Sciatic nerve (tissue), 2 donors: ENCODE measurements at places on chromosomes 2 and 18.

DNA sequence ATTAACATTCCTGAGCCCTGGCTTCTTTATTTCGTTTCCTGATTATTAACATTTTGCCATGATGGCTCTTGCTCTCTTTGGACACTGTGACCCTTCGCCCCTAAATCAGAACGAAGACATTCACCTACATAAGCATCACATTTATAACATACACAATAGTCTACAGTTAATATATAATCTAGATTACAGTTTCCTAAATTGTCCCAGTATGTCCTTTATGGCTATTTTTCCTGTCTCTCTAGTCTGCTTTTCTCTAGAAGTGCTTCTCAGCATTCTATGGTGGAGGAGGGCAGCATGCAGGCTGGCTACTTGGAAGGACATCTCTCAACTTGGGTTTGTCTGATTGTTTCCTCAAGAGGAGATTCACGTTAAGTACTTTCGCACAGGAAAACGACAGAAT, 49.9 kb downstream of the FAM210A start:
- no peak for DNase-seq

GRCh38 chr2:142642650-142643049, 234.8 kb upstream of the KYNU start:
- no peak for DNase-seq

DNA sequence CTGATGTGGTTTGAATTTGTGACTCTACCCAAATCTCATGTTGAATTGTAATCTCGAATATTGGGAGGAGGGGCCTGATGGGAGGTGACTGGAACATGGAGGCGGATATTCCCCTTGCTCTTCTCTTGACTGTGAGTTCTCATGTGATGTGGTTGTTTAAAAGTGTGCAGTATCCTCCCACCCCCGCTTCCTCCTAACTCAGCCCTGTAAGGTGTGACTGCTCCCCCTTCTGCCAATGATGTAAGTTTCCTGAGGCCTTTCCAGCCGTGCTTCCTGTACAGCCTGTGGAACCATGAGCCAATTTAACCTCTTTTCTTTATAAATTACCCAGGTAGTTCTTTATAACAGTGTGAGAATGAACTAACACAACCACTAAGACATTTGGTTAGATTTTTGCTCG, 458.4 kb downstream of the THSD7B start:
- no peak for DNase-seq

DNA sequence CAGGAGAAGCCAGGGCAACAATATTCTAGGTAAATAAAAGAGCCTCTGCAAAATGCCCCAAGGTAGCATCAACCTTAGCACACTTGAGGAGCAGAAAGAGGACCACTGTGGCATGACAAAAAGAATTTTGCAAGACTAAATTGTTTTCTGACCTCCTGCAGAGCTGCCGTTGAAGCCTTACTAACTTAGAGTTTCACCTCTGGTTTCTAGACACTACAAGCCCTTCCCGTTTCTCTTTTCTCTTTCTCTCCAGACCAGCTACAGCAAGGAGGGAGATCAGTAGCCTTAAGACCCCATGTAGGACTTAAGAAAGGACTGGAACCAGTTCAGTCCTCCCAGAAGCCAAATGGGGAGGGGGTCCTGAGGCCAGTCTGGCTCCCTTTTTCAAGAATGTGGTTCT, 73.3 kb upstream of the SP3 start:
- DNase-seq, result no peak

GRCh38 chr2:70461414-70461813, 92.2 kb downstream of the TGFA start:
- DNase-seq, result no peak

- no peak for DNase-seq
Observed at GRCh38 chr2:67752199-67752598, 310.6 kb downstream of the C1D start.

DNA sequence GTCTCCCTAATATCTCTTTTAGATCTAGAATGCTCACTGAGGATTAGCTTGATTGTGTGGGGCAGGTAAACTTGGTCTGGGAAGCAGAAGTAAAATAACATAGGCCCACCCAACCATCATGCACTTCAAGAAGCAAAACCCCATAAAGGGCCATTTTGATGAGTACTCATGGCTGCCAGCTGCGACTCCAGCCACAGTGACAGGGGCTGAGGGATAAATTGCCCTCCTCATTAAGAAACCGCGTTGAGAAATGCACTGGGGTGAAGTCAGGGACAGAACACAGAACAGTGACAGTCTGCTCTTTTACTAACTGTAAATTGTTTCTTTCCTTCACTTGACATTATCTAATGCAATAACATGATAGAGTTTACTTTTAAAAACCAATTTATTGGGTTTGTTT, 60.2 kb downstream of the RND3 start:
- DNase-seq, result no peak

- no peak for DNase-seq
Observed at GRCh38 chr18:68494802-68495581, 219.9 kb downstream of the TMX3 start.

- DNase-seq, result no peak
Observed at GRCh38 chr2:10848541-10848940, 36.0 kb upstream of the PDIA6 start.

DNA sequence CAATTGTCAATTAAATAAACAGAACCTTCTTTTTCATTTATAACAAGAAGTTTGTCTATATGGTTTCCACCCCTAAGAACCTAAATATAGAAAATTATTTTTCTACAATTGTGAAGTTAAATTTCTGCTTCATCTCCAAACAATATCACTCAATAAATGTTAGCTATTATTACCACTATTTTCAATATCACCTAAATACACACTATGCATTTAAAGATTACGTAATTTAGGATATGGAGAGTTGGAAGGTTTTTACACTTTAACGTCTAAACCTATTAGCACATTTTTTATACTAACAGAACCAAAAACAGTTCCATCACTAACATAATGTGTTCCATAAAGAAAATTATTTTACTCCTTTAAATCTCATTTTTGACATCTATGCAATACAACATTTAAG, 48.0 kb downstream of the ROCK2 start:
- no peak for DNase-seq

- DNase-seq, result no peak
Observed at GRCh38 chr2:237195396-237196120, 109.9 kb downstream of the COPS8 start.

DNA sequence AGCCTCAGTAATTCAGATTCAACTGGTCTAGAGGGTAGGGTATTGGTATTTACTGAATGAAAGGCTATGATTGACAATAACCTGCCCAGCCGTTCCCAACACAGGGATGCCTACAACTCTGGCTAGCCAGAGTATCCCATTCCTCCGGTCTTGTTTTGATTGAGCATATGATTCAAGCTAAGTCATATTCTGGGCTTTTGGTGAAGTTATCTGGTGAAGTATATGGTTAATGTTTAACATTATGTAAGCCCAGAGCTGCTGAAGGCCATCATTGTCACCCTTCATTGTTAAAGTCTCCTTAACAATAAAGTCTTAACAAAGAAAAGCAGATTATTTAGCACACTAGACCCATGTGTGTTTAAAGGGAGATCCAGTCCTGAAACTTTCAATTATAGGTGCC, 152.6 kb downstream of the EXOC6B start:
- DNase-seq, result no peak

DNA sequence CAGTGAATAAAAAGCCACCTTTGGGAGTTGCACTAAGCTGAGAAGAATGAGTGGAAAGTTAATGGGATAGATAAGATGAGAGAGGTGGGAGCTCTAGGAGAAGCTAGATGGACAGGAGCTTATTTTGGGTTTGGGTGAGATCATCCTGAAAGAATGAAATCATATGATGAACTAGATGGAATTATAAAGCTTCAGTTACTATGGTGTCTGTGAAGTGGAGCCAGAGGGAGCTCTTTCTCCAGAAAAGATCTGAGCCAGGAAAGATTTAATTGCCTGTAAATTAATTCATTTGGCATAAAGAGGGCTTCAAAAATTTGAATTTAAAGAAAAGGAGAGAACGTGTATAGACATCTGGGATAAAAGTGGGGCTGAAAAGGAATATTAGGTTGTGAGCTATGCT, 10.3 kb downstream of the DNAH6 start:
- DNase-seq, result no peak

DNA sequence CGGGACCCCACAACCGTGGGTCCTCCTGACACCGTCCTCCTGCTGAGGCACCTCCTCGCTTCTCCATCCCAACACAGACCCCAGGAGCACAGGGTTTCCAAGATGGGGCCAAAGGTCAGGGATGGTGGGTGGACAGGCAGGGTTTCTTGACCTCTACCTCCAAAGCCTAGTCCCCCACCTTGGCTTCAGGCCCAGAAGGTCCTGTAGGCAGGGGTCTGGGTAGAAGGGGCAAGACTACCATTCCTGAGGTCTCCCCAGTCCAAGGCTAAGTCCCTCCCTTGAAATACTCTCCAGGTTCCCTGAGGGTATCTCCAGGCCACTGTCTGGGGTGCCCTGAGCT, 7.1 kb downstream of the CYP26B1 start:
- peak; percentile 44 for DNase-seq

DNA sequence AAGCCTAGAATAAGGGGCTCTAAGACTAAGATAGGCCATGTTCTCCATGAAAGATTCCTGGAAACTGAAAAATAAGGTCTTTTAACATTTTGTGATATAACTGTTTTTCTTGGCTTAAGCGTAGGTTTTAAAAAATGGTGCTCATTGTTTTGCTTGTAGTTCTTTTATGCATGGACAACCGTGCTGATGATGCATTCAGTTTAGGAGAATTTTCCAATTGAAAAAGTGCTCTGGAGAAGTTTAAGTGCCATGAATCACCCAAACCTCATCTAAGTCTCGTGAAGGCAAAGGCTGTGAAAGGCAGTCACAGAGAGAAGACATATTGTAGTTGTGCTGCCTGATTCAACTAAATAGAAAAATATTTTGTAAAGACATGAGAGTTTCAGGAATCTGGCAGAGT, 111.8 kb upstream of the GAREM1 start:
- DNase-seq, result no peak

DNA sequence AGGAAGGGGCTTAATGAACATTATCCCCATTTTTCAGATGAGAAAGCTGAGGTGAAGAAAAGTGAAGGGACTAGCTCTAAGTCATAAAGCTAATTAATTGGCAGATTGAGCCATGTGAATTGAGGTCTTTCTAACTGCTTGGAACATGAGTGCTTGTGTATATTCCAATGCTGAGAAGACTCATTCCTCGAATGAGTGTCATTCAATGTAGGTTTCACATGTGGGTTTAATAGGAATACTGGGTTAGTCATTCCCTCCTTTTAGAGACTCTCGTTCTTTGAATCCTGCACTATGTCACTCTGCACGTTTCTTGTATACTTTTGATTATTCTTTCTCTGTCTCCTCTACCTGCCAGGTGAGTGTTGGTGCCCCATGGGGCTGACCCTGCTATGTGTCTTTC, 218.2 kb downstream of the HRH4 start:
- no peak for DNase-seq

DNA sequence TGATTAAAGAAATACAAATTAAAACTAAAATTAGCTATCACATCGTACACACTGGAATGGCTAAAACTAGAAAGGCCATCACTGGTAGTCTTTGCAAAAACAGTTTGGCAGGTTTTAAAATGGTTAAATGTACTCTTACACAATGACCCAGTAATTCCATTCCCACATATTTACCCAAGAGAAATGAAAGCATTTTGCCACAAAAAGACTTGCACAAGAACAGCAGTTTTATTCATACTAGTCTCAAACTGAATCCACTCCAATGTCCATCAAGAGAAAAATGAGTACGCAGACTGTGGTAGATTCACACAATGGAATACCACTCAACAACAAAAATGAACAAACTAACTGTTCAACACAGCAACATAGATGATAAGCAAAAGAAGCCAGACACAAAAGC, 29.1 kb downstream of the SP140L start:
- DNase-seq, result no peak

GRCh38 chr2:41446266-41446665, 601.6 kb upstream of the PKDCC start:
- DNase-seq, result no peak

GRCh38 chr2:215396595-215397313, 39.1 kb downstream of the FN1 start:
- DNase-seq, result no peak

GRCh38 chr18:30632071-30632698, 410.4 kb downstream of the DSC3 start:
- DNase-seq, result no peak

DNA sequence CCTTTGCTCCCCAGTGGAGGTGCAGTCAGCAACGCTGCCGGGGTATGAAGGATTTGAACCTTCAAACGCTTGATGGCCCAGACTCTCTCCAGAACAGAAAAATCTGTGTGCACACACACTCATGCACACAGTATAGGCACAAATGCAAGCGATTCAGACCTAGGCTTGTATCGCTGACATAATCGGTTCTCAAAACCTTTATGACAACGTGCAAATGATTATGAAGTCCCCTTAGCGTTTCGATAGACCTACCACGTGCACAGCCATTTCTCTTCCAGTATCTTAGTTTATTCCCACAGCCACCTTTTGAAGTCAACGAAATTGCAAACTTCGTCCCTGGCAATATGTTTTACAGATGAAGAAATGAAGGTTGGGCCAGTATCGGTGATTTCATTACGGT, 138.9 kb upstream of the MYCN start:
- no peak for DNase-seq

DNA sequence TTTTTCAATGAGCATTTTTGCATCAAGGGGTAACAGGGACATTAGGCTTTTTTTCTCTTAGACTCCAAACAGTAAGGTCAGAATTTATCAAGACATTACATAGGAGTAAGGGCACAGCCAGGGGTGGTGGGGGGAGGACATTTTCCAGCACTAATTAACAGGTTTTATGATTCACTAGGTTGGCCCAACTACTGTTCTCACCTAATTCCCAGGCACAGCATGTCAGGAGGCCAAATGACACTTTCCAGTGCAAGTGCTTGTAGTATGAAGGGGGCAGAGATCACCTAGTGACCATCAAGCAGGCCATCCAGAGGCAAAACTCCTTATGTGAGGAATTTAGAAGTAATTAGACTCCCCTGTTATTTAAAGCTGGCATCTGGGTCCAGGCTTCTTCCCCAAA, 3.9 kb upstream of the MBD2 start:
- DNase-seq, result no peak

DNA sequence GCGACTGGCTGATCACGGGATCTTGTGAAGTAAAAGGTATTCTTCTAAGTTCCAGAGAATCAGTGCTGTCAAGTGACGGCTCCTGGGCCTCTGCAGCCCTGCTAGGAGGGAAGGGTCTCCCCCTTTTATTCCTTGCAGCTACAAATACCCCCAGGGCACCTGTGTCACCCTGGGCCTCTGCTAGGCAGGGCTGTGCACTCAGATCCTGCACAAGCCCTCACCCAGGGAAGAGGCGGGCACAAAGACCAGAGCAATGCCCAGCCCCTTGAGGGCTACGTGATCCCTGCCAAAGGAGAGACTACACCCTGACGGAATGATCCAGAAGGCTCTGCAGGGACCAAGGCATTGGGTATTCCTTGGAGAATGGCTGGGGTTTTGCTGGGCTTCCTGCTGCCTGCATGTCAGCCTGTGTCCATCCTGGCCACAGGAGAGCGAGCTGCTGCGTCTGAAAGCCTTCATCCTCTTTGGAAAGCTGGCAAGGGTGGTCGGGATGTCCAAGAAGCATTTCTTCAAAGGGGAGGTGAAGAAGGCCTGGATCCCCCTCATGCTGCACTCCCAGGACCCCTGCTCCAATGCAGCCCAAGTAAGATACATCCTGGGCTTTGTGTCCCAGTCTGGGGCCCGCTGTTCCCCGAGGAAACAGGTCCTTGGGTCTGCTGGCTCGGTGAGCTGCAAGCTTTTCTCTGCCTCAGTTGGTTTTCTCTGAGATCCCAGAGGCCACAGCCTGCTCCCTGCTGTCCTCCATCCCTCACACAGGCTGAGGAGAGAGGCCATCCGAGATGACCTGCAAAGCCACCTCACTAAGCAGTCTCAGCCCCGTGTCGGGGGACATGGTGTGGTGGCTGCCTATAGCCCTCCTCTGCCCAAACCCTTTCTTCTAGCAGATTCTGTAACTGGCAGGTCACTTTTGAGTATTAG, 24.9 kb downstream of the HJURP start:
- peak; percentile 31 for DNase-seq
